ENCODE measurements at places on chromosomes 1 and 21.

DNA sequence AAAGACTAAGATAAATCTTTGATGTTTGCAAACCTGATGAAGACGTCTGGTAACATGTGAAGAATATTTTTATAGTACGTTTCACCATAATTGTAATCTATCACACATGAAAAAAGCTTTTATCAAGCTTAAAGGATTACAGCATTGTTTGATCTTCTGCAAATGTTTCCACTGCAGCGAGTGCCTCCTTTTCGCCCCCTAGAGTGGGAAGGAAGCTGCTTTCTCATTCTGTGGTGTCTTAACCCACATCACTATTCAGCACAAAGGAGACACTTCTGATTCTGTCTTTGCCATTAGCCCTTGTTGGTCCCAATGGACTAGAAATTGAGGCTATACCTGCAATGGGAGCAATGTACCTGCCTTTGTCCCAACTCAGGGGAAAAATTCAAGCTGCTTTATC lies 46.0 kb upstream of the IL12RB2 start:
- no peak for DNase-seq

GRCh38 chr1:180778782-180779398 lies 133.8 kb upstream of the KIAA1614 start:
- DNase-seq, result peak; percentile 8

GRCh38 chr1:69421286-69421685 lies 146.4 kb upstream of the LRRC7 start:
- DNase-seq, result no peak

DNA sequence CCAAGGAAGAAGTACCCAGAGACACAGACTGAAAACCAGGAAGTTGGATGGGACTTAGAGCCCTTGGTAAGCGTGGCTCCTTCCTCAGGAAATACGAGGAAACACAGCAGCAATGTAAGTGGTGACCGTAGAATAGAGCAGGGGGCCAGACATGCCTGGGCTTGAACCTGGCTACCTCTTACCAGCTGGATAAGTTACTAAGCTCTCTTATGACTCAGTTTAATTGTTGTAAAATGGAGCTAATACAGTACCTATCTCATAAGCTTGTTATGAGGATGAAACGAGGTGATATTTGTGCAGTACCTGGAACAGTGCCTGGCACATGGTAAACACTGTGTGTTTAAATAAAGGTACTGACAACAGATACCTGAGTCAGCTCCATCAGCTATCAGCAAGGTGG lies 19.2 kb downstream of the EBNA1BP2 start:
- DNase-seq, result peak; percentile 33

GRCh38 chr1:10074852-10075730 lies 42.3 kb downstream of the UBE4B start:
- no peak for DNase-seq

- DNase-seq, result no peak
These were observed 32.1 kb downstream of the SMIM12 start for GRCh38 chr1:34827341-34827941.

DNA sequence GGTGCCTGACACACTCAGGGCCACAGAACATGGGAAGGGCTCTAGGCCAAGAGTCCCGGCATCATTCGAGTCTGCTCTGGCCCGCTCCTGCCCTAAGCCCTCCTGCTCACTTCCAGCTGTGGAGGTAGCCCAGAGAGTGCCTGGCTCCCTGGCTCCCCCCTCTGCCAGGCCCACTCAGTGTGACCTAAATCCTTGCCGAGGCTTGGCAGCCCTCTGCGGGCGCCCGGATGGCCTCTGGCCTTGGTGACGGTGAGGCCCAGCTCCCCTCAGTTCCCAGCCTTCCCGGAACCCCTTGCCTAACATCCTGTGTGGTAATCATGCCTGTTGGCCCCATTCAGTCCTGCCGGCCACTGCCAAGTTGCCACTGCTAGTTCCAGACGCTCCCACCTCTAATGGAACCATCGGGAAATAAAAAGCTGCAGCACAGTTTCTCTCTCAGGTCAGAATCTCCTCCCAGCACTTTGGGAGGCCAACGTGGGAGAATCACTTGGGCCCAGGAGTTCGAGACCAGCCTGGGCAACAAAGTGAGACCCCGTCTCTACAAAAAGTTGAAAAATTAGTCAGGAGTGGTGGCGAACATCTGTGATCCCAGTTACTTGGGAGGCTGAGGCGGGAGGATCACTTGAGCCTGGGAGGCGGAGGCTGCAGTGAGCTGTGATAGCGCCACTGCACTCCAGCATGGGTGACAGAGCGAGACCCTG lies 1.2 kb upstream of the H6PD start:
- peak; percentile 93 for DNase-seq

- no peak for DNase-seq
These were observed 208 bp upstream of the MYBPH start for GRCh38 chr1:203175827-203176241.

DNA sequence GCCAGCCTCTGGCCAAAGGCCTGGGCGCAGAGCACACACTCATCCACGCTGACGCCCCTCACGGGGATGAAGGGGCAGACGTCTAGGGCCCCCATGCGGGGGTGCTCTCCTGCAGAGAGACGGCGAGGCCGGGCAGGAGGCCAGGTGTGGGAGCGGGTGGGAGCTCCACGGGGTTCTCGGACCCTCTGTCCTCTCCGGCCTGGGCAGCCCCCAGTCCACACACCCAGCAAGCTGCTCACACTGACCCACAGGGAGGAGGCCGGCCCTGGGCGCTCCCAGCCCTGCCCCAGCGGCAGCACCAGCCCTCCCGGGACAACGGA lies 2.5 kb downstream of the FTCD start:
- DNase-seq, result no peak

DNA sequence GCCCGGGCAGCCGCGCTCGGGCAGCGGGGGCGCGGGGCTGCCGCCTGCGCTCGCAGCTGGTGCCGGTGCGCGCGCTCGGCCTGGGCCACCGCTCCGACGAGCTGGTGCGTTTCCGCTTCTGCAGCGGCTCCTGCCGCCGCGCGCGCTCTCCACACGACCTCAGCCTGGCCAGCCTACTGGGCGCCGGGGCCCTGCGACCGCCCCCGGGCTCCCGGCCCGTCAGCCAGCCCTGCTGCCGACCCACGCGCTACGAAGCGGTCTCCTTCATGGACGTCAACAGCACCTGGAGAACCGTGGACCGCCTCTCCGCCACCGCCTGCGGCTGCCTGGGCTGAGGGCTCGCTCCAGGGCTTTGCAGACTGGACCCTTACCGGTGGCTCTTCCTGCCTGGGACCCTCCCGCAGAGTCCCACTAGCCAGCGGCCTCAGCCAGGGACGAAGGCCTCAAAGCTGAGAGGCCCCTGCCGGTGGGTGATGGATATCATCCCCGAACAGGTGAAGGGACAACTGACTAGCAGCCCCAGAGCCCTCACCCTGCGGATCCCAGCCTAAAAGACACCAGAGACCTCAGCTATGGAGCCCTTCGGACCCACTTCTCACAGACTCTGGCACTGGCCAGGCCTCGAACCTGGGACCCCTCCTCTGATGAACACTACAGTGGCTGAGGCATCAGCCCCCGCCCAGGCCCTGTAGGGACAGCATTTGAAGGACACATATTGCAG lies 3.0 kb downstream of the ARTN start:
- DNase-seq, result peak; percentile 57

DNA sequence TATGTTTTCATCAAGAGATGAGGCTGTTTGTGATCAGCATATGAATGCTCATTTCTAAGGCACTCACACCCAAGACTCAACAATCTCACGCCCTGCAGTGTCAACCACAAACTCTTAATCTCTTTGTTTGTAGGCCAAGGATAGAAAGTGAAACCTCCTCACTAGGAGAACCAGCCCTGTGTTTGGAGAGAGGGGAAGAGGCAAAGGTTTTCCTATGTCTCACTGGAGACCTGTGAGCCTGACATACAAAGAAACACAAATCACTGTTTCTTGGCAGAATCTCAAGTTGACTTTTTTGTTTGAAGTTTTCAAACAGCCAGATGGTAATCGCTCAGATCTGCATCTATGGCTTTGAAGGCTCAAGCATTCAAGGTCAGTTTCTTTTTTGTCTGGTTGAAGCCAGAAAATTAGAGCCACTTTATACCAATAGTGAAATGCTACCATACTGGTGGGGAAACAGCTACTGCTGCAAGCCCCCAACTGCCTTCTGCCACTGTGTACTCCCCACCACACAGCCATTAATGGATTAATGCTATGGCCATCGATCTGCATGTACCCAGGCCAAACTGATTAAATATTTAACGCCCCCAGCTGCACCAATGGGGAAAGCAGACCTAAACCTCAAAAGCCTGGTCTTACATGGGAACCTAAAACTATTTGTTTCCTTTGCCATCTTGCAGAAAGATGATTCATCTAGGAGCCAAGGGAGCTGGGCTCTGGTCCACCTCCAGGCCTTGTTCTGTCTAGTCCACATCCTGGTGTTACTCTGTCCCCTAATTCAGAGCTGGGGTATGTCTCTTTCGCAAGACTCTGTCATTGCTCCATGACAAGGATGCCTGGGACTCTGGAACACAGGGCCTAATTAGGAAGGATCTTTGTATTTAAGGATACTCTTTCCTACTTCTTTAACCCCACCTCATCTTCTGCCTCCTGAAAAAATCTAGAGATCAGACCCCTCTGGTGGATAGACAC lies 16.3 kb downstream of the PDZK1 start:
- peak; percentile 21 for DNase-seq

GRCh38 chr21:38958940-38959691 lies 153.4 kb downstream of the ETS2 start:
- no peak for DNase-seq

DNA sequence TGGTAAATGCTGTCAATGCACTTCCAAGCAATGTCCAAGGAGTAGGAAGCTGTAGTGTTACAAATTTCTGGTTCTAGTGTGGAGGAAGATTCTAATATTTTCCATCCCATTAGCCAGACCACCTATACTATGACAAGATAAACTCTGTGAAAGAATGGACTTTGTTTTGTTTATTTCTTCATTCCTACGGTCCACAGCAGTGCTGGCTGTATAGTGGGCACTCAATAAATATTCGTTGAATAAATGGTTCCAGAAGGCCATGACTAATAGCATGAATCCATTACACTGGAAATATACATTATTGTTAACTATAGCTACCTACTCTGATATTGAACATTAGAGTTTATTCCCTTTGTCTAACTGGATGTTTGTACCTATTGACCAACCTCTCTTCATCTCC lies 8.3 kb upstream of the MYSM1 start:
- no peak for DNase-seq

- DNase-seq, result no peak
These were observed 335.3 kb upstream of the KAZN start for GRCh38 chr1:14263225-14263624.

DNA sequence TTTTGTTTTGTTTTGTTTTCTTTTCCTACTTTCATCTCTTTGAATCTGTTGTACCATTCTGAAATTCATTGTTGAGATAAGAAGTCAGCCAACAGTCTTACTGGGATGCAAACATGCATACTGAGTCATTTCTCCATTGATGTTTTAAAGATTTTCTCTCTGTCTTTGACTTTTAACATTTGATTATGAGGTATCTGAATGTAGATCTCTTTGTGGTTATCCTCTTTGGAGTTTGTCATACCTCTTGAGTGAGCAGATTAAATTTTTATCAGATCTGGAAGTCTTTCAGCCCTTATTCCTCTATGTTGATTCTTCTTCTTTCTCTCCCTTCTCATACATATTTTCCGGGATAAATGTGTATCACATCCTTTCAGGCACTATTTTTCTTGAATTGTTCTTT lies 406.9 kb upstream of the NCAM2 start:
- DNase-seq, result no peak

GRCh38 chr1:172588296-172589291 lies 55.6 kb downstream of the SUCO start:
- DNase-seq, result peak; percentile 94

DNA sequence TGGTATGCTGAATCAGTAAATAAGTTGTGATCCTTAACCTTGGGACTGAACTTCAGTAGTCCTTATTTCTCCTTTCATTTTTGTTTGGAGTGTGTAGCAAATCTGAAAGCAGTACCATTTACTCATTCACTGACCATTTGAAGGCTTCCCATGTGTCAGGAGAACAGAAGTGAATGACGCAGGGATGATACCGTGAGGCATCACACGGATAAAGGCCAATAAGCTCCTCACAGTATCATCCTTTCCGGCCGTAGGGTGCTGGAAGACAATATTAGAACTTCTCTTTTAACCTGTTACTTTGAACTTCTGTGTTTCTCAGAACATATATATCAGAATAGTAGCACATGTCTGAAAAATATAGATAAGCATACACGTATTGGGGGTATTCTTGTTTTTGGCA lies 21.3 kb downstream of the BACH1 start:
- no peak for DNase-seq

DNA sequence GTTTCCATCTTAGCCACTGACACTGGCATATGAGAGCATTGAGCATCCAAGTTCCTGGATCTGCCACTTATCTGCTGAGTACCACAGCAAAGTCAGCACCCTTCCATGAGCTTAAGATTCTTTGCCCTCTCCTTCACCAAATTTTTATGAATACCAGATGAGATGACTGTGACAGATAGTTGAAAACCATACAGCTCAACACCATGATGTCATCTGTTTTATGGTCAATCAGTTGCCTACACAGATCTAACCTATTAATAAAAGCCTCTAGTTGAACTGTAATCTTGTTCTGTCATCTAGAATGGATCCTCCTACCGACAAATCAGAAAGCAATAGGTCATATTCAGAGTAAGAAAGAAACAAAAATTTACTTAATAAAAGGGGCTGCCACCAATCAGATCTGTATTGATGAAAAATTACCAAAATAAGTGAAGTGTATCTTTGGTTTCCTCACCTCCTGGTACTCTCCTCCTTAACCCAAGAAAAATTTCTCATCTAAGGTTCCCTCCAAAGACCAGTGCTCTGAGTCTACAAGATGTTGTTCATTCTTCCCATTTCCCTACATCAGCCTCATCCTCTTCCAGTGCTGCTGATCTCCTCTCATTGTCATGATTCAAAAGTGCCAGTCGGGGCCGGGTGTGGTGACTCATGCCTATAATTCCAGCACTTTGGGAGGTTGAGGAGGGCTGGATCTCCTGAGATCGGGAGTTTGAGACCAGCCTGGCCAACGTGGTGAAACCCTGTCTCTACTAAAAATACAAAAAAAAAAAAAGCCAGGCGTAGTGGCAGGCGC lies 138.8 kb upstream of the CTTNBP2NL start:
- no peak for DNase-seq

- no peak for DNase-seq
These were observed 62.2 kb upstream of the SLC44A3 start for GRCh38 chr1:94757931-94758330.

- DNase-seq, result no peak
These were observed 11.5 kb downstream of the TRIM46 start for GRCh38 chr1:155184835-155185782.

GRCh38 chr1:191969290-191969689 lies 189.0 kb upstream of the RGS18 start:
- DNase-seq, result no peak

DNA sequence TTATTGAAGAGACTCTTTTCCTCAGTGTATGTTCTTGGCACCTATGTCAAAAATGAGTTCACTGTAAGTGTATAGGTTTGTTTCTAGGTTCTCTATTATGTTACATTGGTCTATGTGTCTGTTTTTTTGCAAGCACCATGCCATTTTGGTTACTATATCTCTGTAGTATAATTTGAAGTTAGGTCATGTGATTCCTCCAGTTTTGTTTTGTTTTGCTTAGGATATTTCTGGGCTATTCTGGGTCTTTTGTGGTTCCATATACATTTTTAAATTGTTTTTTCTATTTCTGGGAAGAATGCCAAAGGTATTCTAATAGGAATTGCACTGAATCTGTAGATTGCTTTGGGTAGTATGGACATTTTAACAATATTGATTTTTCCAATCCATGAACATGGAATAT lies 13.2 kb downstream of the TMED5 start:
- DNase-seq, result no peak

GRCh38 chr1:225945564-225945963 lies 4.5 kb upstream of the LEFTY2 start:
- no peak for DNase-seq

- peak; percentile 90 for DNase-seq
These were observed 59.9 kb upstream of the ZSWIM5 start for GRCh38 chr1:45266151-45266801.
